ENCODE measurements at places on chromosomes 16 and 17. TPM values are rescaled to one million over a fixed set of nuclear protein-coding genes. Genes with fewer than 3 reads are reported as not detected.

The CALB2 gene
- not detected for total RNA-seq

The TPSD1 gene
- total RNA-seq: not detected

The KIF2B gene
- not detected for total RNA-seq

The G6PC1 gene
- not detected for total RNA-seq

The VAMP2 gene
- total RNA-seq: 4.0 TPM

Measured in pulmonary artery endothelial cell (primary cell).